Activated naive CD8-positive, alpha-beta T cell treated with anti-CD3 and anti-CD28 coated beads for 36 hours (primary cell): ENCODE measurements at places on chromosomes 1 and 21.

- no peak for DNase-seq
Observed at GRCh38 chr1:30134466-30135217, 588.7 kb downstream of the MATN1 start.

- DNase-seq = no peak
Observed at GRCh38 chr1:3222042-3222692, 153.2 kb downstream of the PRDM16 start.

- DNase-seq = peak; percentile 10
Observed at GRCh38 chr1:225653463-225654276, 747 bp upstream of the ENAH start.

DNA sequence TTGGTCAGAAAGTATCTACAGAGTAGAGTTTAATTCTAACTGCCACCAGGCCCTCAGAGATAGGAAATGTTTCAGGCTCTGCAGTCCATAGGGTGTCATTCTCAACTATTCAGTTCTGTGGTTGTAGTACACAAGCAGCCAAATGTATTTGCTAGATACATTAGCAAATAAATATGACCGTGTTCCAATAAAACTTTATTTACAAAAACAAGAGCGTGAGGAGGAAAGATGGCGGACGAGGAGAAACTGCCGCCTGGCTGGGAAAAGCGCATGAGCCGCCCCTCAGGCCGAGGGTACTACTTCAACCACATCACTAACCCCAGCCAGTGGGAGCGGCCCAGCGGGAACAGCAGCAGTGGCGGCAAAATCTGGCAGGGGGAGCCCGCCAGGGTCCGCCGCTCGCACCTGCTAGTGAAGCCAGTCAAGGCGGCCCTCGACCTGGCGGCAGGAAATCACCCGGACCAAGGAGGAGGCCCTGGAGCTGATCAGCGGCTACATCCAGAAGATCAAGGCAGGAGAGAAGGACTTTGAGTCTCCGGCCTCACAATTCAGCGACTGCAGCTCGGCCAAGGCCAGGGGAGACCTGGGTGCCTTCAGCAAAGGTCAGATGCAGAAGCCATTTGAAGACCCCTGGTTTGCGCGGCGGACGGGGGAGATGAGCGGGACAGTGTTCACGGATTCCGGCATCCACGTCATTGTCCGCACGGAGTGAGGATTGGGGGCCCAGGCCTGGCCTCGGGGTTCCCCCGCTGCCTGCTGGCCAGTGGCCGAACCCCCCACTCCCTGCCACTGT is 286.1 kb downstream of the LRRC40 start:
- no peak for DNase-seq

DNA sequence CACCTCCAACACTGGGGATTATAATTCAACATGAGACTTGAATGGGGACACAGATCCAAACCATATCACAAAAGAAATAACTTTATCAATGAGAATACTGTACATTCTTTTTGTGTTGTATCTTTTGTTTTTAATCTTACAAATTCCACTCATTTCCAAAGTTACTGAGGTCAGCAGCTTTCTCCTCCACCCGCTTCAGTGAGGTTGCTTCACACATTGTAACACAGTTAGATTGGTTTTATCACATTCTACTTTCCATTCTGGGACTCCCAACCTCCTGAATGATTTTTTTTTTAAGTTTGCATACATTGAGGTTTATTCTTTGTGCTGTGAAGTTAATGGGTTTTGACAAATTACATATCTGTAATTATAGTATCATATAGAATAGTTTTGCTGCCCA is 43.8 kb downstream of the DDAH1 start:
- no peak for DNase-seq

- DNase-seq = no peak
Observed at GRCh38 chr1:96482616-96483015, 239.0 kb upstream of the PTBP2 start.

GRCh38 chr1:156490401-156491032 is 10.1 kb downstream of the MEF2D start:
- DNase-seq = no peak

- DNase-seq = no peak
Observed at GRCh38 chr21:27513016-27513415, 546.1 kb upstream of the ADAMTS5 start.

GRCh38 chr1:47703981-47704596 is 266.2 kb downstream of the FOXD2 start:
- no peak for DNase-seq

DNA sequence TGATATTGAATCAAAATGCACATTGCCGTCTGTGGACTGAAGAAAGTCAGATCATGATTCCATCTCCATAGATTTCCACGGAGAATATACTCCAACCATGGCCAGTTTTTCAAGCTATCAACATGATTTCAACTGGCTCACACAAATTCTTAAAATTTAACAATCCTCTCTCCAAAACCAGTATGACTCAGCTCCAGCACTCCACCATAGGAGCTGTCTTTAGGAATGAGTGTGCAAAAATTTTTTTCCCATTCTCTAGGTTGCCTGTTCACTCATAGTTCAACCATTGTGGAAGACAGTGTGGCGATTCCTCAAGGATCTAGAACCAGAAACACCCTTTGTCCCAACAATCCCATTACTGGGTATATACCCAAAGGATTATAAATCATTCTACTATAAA is 40.8 kb downstream of the RGL1 start:
- DNase-seq = no peak

DNA sequence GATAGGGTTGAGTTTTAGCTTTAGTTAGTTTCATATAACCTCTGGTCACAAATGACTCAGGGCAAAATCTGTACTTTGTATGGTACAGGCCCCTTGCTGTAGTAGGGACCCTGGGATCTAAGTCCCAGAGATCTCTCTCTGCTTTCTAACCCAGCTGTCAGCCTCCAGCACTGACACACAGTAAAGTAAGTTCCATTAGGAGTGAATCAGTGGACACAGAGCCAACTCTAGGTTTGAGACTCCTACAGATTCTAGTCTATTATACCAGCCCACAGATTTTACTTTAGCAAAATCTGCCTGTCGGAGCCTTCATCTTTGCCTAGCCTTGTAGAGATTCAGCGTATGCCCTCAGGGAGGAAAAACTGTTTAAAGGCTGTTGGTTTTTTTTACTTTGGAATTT is 52.5 kb downstream of the ANGPTL1 start:
- no peak for DNase-seq

- DNase-seq = no peak
Observed at GRCh38 chr1:40391688-40392145, 18.2 kb downstream of the SMAP2 start.

- no peak for DNase-seq
Observed at GRCh38 chr1:213135572-213135971, 84.5 kb downstream of the RPS6KC1 start.

DNA sequence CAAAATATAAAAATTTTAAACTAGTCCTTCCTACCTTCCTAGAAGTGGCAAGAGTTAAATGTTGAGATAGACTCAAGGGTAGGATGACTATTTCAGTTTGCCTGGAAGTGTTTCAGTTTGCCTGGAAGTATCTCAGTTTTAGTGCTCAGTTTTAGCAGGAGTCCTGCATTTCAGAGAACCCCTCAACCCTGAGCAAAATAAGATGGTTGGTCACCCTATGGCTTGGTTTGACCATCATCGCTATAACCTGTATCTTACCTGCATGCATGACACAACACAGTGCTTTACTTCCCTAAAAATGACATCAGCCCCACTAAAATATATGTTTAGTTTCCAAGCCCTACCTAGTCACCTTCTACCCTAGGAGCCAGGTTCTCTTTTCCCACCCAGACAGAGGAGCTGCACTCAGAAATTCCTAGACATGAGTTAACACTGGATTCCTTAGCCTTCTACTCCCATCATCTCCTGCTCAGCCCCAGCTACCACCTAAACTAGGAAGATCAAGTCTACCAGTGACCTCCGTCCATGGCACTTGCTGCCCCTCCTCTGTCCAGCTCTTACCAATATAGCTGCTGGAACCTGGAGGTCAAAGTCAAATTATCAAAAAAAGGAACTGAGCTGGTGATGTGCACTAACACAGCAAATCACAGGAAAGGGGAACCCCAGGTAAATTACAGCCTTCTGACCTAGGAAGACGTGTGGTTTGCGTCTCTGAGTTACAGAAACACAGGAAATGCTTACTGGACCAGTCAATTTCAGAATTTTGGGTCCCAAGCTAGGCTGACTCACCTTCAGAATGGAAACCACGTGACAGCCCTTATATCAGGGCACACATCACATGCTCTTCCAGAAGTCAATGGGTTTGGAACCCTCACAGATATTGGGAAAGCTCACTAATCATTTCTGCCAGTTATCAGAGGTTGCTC is 2.2 kb upstream of the G0S2 start:
- peak; percentile 44 for DNase-seq

- no peak for DNase-seq
Observed at GRCh38 chr1:226657895-226658545, 81.1 kb downstream of the ITPKB start.

- DNase-seq = no peak
Observed at GRCh38 chr1:30466026-30466425, 257.4 kb downstream of the MATN1 start.

GRCh38 chr1:165259236-165259635 is 97.3 kb downstream of the LMX1A start:
- no peak for DNase-seq

- no peak for DNase-seq
Observed at GRCh38 chr1:91585982-91586381, 85.3 kb downstream of the CDC7 start.
